ENCODE measurements at places on chromosomes 12 and 14.

GRCh38 chr12:42261708-42262107 is 23.7 kb upstream of the YAF2 start:
- no peaks in the 10 kb centered on the region for H3K4me1 ChIP-seq
- no peak for DNase-seq
- H3K4me3 ChIP-seq = no peak overlapping the region
- H3K27ac ChIP-seq = no peak overlapping the region
- H3K27me3 ChIP-seq = no peaks in the 10 kb centered on the region

GRCh38 chr12:24172031-24172772 is 222.7 kb upstream of the SOX5 start:
- DNase-seq = no peak
- H3K4me1 ChIP-seq = peaks cover 12% of the 10 kb centered on the region
- H3K27ac ChIP-seq = no peak overlapping the region
- peak overlapping the region; percentile 42 for H3K4me3 ChIP-seq
- no peaks in the 10 kb centered on the region for H3K27me3 ChIP-seq

DNA sequence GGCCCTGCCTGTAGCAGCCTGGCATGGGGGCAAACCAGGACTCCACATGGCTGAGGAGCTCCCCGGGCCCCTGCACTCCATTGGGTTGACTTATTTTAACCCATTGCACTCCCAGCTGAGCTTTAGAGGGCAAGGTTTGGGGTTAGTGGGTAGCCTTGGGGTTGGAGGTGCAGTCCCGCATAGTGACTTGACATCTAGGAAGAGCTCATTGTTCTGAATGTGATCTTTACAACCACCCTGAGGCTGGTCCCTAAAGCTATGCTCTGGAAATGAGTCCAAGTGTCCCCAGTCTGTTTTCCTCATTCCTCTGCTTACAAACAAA is 36.4 kb downstream of the NFKBIA start:
- H3K27me3 ChIP-seq = no peaks in the 10 kb centered on the region
- no peak for DNase-seq
- H3K4me3 ChIP-seq = peak overlapping the region; percentile 59
- peaks cover 19% of the 10 kb centered on the region for H3K4me1 ChIP-seq
- H3K36me3 ChIP-seq = no peaks in the 10 kb centered on the region

GRCh38 chr12:110936367-110937103 is 16.2 kb upstream of the MYL2 start:
- H3K27ac ChIP-seq = no peak overlapping the region
- H3K27me3 ChIP-seq = peaks cover 30% of the 10 kb centered on the region
- no peaks in the 10 kb centered on the region for H3K36me3 ChIP-seq
- no peak overlapping the region for H3K4me3 ChIP-seq
- no peak for DNase-seq

- no peaks in the 10 kb centered on the region for H3K4me1 ChIP-seq
- H3K27ac ChIP-seq = no peak overlapping the region
- peaks cover 9% of the 10 kb centered on the region for H3K27me3 ChIP-seq
- no peak overlapping the region for H3K4me3 ChIP-seq
These were observed 76.9 kb upstream of the OTX2 start for GRCh38 chr14:56887216-56887615.

DNA sequence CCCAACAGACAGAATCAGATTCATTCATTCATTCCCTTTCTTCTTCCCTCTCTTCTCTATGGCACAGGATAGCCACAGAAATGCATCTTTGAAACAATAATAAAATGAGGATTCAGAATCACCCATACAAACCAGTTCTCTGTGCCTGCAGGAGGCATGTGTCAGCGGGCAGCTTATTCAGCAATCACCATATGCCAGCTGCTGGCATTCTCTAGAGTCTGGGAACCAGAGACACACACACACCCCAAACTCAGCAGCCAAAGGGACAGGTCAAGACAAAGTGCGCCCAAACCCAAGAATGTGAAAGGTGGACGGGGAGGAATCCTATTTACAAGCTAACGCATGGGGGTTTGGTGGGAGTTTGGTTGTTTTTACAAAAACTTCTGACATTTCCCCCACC is 14.1 kb downstream of the ARF3 start:
- DNase-seq = no peak
- no peaks in the 10 kb centered on the region for H3K27me3 ChIP-seq
- H3K36me3 ChIP-seq = peaks cover 7% of the 10 kb centered on the region
- H3K4me1 ChIP-seq = peaks cover 45% of the 10 kb centered on the region

DNA sequence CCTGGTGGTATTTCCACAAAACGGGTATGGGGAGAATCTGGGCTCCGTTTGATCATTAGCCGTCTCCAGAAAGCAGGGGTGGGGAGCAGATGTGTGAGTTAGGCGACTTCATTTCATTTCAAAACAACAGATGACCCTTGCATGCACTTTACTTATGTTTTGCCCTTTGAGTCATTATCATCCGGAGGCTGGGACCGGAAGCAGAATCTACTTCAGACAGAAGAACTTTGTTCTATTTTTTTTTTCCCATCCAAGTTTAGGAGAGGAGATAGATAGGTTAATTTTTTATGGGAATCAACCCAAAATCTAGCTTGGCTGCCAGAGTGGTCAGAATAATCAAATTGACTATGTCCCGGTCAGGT is 31.3 kb upstream of the CMAS start:
- peaks cover 31% of the 10 kb centered on the region for H3K27me3 ChIP-seq
- H3K36me3 ChIP-seq = peaks cover 4% of the 10 kb centered on the region
- DNase-seq = no peak

DNA sequence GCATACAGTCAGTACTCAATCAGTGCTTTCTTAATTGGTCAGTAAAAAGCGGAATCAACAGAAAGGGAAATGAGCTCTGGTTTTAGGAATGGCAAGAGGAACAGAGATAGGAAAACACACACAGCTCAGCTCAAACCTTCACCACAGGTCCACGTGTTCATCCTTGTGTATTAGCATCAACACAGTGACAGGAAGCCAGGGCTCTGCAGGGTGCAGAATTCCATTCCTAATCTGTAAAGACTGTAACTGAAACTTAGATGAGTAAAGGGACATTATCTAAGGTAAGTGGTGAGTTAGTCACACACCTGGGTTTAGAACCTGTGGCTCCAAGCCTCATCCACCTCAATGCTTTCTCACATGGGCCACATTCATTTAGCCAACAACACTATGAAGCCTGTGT is 1242.2 kb upstream of the TMEM132C start:
- no peak for DNase-seq
- no peak overlapping the region for H3K4me3 ChIP-seq
- no peaks in the 10 kb centered on the region for H3K36me3 ChIP-seq
- no peaks in the 10 kb centered on the region for H3K4me1 ChIP-seq

- DNase-seq = no peak
- no peaks in the 10 kb centered on the region for H3K27me3 ChIP-seq
- H3K4me1 ChIP-seq = peaks cover 52% of the 10 kb centered on the region
- H3K36me3 ChIP-seq = peaks cover 7% of the 10 kb centered on the region
These were observed 3.0 kb downstream of the ACRBP start for GRCh38 chr12:6644257-6644596.

- H3K36me3 ChIP-seq = no peaks in the 10 kb centered on the region
- no peak overlapping the region for H3K27ac ChIP-seq
- no peak overlapping the region for H3K4me3 ChIP-seq
- no peaks in the 10 kb centered on the region for H3K4me1 ChIP-seq
- no peaks in the 10 kb centered on the region for H3K27me3 ChIP-seq
- no peak for DNase-seq
These were observed 76.3 kb upstream of the FLRT2 start for GRCh38 chr14:85453401-85454225.

- H3K27me3 ChIP-seq = no peaks in the 10 kb centered on the region
- H3K27ac ChIP-seq = no peak overlapping the region
These were observed 887.2 kb downstream of the NRXN3 start for GRCh38 chr14:79057333-79057732.

DNA sequence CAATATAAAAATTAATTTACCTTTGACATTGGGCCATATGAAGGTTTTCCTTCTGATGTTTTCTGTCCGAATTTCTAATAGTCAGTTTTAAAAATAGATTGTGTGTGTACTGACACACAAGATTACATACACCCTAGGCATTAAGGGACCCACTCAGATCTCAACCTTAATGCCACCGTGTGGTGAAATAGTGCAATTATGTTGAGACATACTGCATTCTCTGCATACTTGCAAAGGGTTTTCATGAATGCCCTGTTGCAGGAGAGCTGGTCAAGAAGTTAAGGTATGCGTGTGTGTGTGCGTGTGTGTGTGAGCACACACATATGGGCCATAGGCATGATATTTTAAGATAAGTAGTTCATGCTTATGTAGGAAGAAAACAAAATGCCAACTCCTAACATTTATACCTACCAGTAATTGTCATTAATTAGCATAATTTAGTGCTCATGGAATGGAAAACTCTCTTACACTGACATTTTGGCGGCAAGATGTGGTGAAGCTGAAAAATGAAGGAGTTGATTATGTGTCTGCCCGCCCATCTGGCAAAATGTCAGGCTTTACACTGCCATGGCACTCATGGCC is 58.8 kb downstream of the PIK3C2G start:
- no peak overlapping the region for H3K27ac ChIP-seq
- H3K4me1 ChIP-seq = no peaks in the 10 kb centered on the region
- no peaks in the 10 kb centered on the region for H3K36me3 ChIP-seq
- DNase-seq = no peak
- H3K4me3 ChIP-seq = no peak overlapping the region

- no peak overlapping the region for H3K27ac ChIP-seq
- no peaks in the 10 kb centered on the region for H3K36me3 ChIP-seq
- H3K4me3 ChIP-seq = no peak overlapping the region
- H3K4me1 ChIP-seq = no peaks in the 10 kb centered on the region
These were observed 92.9 kb upstream of the DIO2 start for GRCh38 chr14:80304125-80304766.

DNA sequence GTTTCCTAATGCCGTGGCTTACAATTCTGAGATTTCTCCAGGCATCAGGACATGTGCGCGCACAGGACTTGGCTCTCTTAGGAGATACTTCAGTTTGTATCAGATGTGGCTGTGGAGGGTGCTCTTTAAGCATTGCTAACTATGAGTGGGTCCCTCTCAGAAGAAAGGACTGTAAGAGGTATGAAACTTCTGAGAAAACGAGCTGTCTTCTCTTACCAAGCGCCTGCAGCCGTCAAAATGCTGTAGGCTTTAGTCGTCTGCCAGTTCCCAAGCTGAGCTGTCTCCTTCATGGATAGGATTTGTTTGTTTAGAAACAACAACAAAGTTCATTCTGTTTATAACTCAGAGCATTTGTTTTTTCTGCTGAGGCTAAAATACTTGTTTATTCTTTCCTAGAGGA is 16.1 kb upstream of the MANSC4 start:
- no peak for DNase-seq
- no peaks in the 10 kb centered on the region for H3K27me3 ChIP-seq
- peaks cover 23% of the 10 kb centered on the region for H3K36me3 ChIP-seq
- no peak overlapping the region for H3K27ac ChIP-seq
- H3K4me1 ChIP-seq = no peaks in the 10 kb centered on the region

DNA sequence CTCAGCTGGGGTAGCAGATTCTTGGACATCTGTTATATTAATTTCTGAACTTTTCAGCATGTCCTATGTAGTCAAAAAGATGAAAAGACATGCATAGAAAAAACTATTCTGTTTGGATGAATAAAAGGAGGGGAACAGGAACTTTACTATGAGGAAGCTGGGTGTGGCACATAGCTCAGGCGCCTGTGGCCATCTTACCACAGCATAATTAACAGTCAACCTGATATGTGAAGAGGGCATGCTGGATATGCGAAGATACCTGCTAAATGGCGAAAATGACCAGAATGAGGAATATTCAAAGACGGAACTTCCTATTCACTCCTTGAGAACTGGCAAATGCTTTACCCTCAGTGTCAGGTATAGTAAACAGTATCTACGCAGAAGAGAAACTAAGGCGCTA is 18.4 kb downstream of the SETD3 start:
- H3K36me3 ChIP-seq = peaks cover 26% of the 10 kb centered on the region
- no peaks in the 10 kb centered on the region for H3K27me3 ChIP-seq
- H3K27ac ChIP-seq = no peak overlapping the region
- peak overlapping the region; percentile 47 for H3K4me3 ChIP-seq

DNA sequence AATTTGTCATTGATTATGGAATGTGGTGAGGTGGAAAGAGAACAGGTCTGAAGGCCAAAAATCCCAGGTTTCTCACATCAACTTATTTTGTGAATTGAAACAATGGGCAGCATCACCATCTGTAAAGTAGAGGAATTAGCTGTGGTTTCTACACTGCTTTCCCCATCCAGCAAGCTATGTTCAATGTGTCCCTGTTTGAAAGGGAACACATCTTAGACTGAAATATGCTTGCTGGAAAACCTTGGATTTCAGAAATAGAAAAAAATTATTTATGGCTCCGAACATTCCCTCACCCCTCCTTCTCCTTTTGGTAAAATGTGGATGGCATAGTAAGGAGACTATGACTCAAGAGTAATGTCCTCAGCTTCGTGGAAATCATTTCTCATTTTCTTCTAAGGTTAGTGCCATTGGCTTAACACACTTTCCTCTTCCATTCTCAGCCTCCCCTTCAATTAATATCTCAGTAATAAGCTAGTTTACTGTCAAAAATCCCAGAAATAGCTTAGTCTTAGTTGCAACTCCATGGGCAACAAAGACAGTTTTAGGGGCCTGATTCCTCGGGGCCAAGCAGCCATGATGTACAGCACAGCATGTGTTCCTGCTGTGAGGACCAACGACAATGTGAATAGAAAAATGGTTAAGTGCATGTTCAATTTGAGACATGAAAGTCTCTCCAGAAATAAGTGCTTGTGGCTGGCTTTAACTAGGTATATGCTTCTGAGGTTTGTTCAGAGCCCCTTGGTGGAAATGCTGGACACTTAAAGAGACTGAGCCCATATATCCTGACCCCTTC is 205.8 kb upstream of the SLC38A2 start:
- no peak overlapping the region for H3K27ac ChIP-seq
- no peak for DNase-seq
- no peaks in the 10 kb centered on the region for H3K27me3 ChIP-seq
- H3K4me3 ChIP-seq = no peak overlapping the region

GRCh38 chr12:55703288-55703687 is 4.4 kb downstream of the ITGA7 start:
- peaks cover 30% of the 10 kb centered on the region for H3K27me3 ChIP-seq
- H3K4me3 ChIP-seq = no peak overlapping the region
- H3K27ac ChIP-seq = no peak overlapping the region
- DNase-seq = no peak

- no peak for DNase-seq
- H3K4me1 ChIP-seq = no peaks in the 10 kb centered on the region
- H3K27me3 ChIP-seq = no peaks in the 10 kb centered on the region
- peaks cover 12% of the 10 kb centered on the region for H3K36me3 ChIP-seq
- no peak overlapping the region for H3K4me3 ChIP-seq
These were observed 11.7 kb downstream of the HSP90AA1 start for GRCh38 chr14:102075155-102075554.

- DNase-seq = peak; percentile 73
- H3K4me1 ChIP-seq = peaks cover 17% of the 10 kb centered on the region
- peaks cover 5% of the 10 kb centered on the region for H3K27me3 ChIP-seq
- peak overlapping the region; percentile 64 for H3K27ac ChIP-seq
These were observed 11.0 kb downstream of the PTGER2 start for GRCh38 chr14:52325126-52325525.

GRCh38 chr12:42130672-42131402 is 13.8 kb downstream of the GXYLT1 start:
- H3K27ac ChIP-seq = no peak overlapping the region
- H3K4me1 ChIP-seq = peaks cover 22% of the 10 kb centered on the region
- H3K36me3 ChIP-seq = no peaks in the 10 kb centered on the region
- H3K4me3 ChIP-seq = no peak overlapping the region
- H3K27me3 ChIP-seq = no peaks in the 10 kb centered on the region

- peaks cover 19% of the 10 kb centered on the region for H3K27me3 ChIP-seq
- no peaks in the 10 kb centered on the region for H3K4me1 ChIP-seq
- no peak overlapping the region for H3K27ac ChIP-seq
- no peaks in the 10 kb centered on the region for H3K36me3 ChIP-seq
These were observed 23.1 kb upstream of the DCP1B start for GRCh38 chr12:2027351-2027750.

Data from naive B cell (primary cell).